Tibial nerve (tissue), 4 donors: ENCODE measurements at places on chromosomes 16 and 17. TPM values are rescaled to one million over a fixed set of nuclear protein-coding genes. Genes with fewer than 3 reads are reported as not detected.
A peak's percentile ranks its signal among the peaks of the same experiment; 100 is the strongest.

GRCh38 chr16:69917739-69918138 lies 33.4 kb upstream of the CLEC18A start:
- DNase-seq: peak; percentile 73

The FNDC8 gene
- not detected for total RNA-seq

- no peak for DNase-seq
Observed at GRCh38 chr16:52708476-52708875, 161.5 kb upstream of the TOX3 start.

DNA sequence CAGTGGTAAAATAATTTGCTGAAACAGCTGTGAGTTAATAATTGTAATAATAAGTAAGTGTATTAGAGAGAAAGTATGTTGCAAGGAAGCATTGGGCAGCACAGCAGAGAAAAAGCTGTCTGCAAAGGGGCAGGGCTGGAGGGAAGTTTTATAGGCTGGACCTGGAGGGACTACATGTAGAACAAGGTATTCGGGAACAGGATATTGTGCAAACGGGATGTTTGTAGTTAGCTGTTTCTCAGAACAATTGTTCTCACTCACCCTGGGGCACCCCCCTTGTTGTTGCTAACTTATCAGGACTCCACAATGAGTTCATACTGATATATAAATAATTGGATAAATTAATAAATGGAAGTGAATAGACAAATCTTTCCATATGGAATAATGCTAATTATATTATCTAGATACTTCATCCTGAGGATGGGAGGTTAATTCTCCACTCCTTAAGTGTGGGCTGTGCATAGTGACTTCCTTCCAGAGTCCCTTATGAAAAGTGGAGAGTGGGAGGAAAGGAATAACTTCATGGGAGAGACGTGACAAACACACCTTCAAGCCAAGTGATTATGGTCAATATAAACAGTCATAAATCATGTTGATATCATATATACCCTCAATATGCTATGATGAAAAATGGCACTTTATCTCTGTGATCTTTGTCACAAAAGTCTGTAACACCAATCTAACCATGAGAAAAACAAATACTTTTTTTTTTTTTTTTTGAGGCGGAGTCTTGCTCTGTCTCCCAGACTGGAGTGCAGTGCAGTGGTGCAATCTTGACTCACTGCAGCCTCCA lies 85.4 kb downstream of the PPM1E start:
- no peak for DNase-seq
